ENCODE measurements at places on chromosomes 1 and 21.

GRCh38 chr1:21652937-21653743 lies 16.0 kb downstream of the RAP1GAP start:
- no peak for DNase-seq

GRCh38 chr1:153612111-153612754 lies 704 bp downstream of the S100A16 start:
- no peak for DNase-seq

GRCh38 chr1:84603223-84603622 lies 29.0 kb upstream of the CTBS start:
- no peak for DNase-seq

DNA sequence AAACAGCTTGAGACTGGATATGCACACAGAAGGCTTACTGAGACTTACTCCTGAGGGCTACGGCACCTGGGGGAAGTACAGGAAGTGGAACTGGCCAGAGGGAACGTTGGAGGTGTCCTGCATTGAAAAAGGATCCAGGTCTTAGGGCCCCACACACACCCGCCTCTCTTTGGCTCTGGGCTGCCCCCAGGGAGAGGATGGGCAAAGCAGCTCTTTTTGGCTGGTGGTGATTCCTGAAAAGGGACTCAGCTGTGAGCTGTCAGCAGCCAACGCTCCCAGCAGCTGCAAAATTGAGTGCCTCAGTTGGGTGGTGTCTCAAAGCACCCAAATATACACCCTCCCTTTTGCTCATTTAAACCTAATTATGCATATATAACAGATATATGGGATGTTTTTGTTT lies 213.2 kb downstream of the TNR start:
- no peak for DNase-seq

DNA sequence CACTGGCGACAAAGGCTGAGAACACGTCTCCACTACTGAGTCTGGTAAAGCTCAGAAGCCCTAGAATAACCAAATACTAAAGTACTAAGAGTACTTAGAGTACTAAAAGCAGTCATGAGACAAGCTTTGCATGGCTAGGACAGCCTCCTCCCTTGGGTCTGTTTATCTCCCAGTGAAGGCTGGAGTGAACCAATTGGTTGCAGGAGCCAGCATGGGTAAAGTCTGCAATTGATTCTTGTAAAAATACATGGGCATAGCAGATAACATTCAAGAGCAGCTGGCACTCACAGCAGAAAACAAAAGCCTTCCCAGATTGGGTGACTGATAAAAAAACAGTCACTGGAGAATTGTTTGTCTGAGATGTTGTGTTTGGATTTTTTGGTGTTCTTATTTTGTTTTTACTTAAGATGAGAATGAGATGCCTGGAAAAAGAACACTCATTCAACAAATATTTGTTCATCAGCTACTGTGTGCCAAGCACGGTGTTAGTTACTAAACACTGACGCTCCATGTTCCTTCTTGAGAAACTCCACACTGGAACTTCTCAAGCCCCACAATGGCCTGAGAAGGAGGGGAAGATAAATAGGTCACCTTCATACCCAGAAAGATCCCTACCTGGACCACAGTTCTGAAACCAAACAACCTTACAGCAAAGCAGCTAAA lies 3.7 kb downstream of the IRF6 start:
- no peak for DNase-seq

- no peak for DNase-seq
Measured at GRCh38 chr1:31615414-31615813, 2.1 kb upstream of the HCRTR1 start.

DNA sequence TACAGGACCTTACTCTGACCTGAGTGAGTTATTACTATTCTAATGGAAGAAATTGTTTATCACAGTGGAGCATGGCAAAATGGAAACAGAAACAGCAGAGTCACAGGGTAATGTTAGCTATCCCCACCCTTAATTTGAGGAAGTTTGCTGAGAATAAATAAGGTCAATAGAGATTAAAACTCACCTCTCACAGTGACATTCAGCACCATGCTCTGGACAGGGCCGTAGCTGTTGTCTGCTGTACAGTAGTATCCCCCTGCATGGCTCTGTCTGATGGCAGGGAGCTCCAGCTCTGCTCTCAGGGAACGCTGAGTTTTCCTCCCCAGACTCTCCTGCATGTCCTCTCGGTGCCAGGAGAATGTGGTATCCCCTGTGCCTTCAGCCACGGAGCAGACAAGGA lies 11.9 kb downstream of the FCRL4 start:
- no peak for DNase-seq

GRCh38 chr1:43529206-43529731 lies 1.4 kb upstream of the PTPRF start:
- DNase-seq: peak; percentile 85

- no peak for DNase-seq
Measured at GRCh38 chr21:40255518-40256444, 388.5 kb downstream of the PCP4 start.

GRCh38 chr1:184974837-184975115 lies 468 bp upstream of the NIBAN1 start:
- no peak for DNase-seq

DNA sequence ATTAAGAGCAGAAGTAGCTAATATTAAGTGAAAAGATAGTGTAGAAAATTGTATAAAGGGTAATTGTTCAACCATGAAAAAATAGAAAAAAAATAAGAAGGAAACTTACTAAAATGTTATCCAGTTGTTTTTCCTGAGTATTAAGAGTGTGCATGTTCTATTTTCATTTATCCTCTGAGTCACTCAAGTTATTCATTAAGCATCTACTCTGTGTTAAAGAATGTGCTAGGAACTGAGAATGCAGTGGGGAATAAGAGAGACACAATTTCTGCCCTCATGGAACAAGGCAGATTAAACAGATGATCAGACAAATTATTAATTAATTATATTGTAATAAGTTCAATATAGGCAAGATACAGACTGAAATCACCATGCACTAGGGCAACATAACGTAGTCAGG lies 10.8 kb upstream of the PIGK start:
- no peak for DNase-seq

DNA sequence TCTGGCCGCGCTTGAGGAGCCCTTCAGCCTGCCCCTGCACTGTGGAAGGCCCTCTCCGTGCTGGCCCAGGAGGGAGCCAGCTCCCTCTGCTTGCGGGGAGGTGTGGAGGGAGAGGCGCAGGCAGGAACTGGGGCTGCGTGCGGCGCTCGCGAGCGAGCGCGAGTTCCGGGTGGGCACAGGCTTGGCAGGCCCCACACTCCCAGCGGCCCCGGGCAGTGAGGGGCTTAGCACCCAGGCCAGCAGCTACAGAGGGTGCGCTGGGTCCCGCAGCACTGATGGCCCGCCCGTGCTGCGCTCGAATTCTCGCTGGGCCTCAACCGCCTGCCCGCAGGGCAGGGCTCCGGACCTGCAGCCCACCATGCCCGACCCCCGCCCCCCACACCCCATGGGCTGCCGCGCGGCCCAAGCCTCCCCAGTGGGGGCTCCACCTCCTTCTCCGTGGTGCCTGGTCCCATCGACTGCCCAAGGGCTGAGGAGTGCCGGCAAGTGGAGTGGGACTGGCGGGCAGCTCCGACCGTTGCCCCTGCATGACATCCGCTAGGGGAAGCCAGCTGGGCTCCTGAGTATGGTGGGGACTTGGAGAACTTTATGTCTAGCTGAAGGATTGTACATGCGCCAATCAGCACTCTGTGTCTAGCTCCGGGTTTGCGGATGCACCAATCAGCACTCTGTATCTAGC lies 46.0 kb downstream of the COL24A1 start:
- no peak for DNase-seq

DNA sequence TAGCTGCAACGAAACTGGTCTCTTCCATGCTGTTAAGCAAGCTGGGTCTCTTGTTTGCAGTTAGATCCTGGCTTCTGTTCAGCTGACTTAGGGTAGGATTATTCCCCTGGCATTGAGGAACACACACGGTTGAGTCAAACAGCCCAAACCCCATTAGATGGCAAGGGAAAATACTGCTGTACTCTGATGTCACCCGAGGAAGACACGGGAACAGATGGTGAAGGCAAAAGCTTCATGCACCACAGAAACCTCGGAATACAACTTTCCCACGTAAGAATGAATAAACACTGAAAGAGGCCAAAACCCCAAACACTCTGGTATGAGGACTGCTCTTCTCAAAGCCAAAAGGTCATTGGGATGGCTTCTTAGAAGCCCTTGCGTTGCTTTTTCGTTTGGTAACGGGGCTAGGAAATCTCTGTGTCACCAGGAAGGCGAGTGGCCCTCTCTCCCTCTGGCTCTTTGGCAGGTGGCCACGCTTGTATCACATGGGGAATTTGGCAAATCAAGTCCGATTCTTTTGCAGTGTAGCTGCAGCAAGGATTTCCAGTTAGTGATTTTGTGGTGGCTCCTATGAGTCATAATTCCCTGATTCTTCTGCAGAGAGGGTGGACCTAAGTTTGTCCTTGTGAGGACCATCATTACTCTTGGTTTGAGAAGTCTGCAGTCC lies 16.7 kb upstream of the LYST start:
- no peak for DNase-seq

- DNase-seq: no peak
Measured at GRCh38 chr1:207860531-207860930, 50.4 kb downstream of the CD34 start.

DNA sequence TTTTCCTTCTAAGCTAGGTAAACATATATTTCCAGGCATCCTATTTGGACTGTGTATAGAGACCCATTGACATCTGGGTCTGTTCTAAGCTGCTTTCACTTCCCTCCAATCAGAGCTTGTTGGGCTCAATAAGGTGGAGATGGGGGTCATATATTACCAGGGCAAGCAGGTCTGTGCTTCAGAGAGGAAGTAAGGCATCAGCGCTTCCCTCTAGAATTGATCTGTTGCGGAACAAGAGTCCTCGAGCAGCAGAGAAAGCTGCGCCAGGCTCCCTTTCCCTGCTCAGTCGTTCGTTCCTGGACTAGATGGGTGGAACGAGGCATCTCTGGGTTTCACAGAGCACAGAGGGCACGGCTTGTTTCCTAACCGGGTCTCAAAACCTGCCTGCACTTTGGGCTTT lies 63.5 kb downstream of the DISC1 start:
- no peak for DNase-seq

GRCh38 chr1:230431527-230431926 lies 5.4 kb upstream of the PGBD5 start:
- no peak for DNase-seq

DNA sequence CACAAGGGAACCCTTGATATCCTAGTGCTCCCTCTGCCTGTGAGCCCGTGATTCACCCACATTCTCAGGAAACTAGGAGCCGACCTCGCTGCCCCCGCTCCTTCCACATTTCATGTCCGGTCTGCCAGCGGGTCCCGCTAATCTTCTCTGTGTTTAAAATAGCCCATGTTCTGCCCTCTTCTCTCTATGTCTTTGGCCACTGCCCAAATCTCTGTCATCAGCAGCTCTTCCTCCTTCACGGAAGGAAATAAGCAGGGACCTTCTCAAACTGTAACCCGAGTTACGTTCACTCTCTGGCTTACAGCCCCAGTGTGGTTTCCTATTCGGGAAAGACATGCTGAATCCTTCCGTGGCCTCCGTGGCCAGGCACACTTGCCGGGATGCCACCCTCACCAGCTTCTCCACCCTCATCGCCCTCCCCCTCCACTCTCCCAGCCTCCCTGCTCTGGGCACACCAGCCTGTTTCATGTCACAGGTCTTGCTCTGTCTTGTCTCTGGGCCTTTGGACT lies 21.1 kb upstream of the UBXN10 start:
- no peak for DNase-seq

Data from HEK293T (cell line).